ENCODE measurements at places on chromosomes 1 and 21. TPM values are rescaled to one million over a fixed set of nuclear protein-coding genes. Genes with fewer than 3 reads are reported as not detected.

Gene CYP4A11
- not detected for total RNA-seq

Gene ZNF695
- 2.7 TPM for total RNA-seq

Gene DDOST
- 203 TPM for total RNA-seq

Gene CA6
- not detected for total RNA-seq

Gene POGK
- 28.7 TPM for total RNA-seq

Gene DPYD
- 1.8 TPM for total RNA-seq

Gene LCE4A
- not detected for total RNA-seq

Gene CCDC27
- not detected for total RNA-seq

Gene EDARADD
- total RNA-seq: 3.5 TPM
